ENCODE measurements at places on chromosomes 6 and 20. TPM values are rescaled to one million over a fixed set of nuclear protein-coding genes. Genes with fewer than 3 reads are reported as not detected.

PKIB gene
- 2.0 TPM for total RNA-seq

- no peak for DNase-seq
These were observed 78.8 kb upstream of the MAP7 start for GRCh38 chr6:136628996-136629395.

- DNase-seq: no peak
These were observed 400.9 kb downstream of the TAF4 start for GRCh38 chr20:61664556-61665320.

GRCh38 chr6:131368198-131368911, 204.7 kb upstream of the ARG1 start:
- no peak for DNase-seq

GRCh38 chr6:111687652-111688051, 82.0 kb upstream of the TRAF3IP2 start:
- DNase-seq: no peak

ULBP3 gene
- total RNA-seq: 1.1 TPM

DNA sequence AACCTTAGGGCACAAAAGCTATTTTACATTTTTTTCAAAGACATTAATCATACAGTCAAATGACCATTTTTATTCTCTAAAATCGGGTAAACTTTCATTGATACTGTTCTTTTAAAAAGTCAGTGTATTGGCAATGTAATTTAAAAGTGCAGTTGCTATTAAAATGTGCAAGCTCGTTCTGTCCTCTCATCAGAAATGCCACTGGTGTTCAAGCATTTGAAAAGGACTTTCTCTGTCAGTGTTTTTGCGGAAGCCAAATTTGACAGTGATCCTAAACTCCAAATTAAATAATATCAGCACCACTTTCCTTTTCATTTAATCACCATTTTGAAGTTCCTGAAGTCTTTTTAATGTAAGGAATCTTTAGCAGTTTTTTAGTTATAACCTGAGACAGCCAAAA, 69.6 kb downstream of the AFG1L start:
- no peak for DNase-seq

GRCh38 chr6:106974999-106975737, 639 bp upstream of the CD24 start:
- peak; percentile 19 for DNase-seq

Data from activated T-cell treated with anti-CD3 and anti-CD28 coated beads, Interleukin-2, amount 50 U/mL, for 72 hours (primary cell).